ENCODE measurements at places on chromosomes 16 and 17.

DNA sequence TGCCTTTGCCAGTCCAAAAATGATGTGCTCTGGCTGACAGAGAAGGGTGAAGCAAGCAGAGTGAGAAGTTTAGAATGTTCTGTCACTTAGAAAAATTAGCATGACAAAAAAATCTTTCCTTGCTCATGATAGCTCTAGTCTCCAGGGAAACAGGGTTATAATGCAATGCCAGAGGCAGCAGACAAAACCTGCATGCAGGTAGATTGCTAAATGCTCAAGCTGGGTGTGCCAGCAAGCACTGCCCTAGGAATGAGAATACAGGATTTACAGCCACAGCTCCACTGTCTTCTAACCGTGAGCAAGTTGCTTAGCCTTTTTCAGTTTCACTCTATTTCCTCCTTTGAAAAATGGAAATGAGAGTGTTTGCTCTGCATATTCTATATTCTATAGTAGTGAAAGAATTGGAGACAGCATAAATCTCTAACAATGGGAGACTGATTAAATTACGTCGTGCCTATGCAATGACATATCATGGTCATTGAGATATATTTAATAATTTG, 516.6 kb upstream of the C16orf82 start:
- no peak for DNase-seq

- no peak for DNase-seq
These were observed 71.5 kb downstream of the TAOK1 start for GRCh38 chr17:29461483-29462206.

- DNase-seq: no peak
These were observed 8.9 kb downstream of the BAIAP2 start for GRCh38 chr17:81043725-81044427.

- DNase-seq: no peak
These were observed 74.4 kb downstream of the NETO2 start for GRCh38 chr16:47069313-47069712.

GRCh38 chr17:21001111-21001812, 41.5 kb downstream of the USP22 start:
- no peak for DNase-seq

DNA sequence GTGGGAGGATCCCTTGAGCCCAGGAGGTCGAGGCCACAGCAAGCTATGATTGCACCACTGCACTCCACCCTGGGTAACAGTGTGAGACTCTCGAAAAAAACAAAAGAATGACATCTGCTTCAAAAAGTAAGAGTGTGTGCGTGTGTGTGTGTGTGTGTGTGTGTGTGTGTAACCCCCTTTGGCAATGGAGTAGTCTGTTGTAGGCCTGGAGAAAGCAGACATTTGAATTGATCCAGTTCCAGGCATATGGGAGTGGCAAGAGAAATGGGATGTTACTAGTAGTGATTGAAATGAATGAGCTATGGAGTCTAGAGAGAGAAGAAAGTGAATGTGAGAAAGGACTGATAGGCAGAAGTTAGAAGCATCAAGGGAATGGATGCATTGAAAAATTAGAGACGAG, 9.9 kb downstream of the CASC3 start:
- DNase-seq: no peak

DNA sequence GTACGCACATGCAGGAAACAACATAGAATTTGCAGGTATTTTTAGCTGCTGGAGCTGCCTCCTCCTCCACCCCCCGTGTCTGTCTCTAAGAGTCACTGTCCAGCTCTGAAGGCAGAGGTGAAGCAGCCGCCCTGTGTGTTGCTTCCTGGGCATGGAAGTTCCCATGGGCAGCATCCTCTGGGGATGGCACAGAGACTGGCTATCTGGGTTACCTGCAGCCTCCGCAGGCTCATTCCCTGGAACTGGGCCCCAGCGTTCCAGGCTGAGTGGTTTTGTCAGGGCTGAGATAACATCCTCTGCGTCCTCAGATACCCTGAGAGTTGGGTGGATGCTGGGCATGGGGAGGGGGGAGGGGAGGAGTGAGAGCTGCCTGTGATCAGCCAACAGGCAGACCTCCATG, 41.5 kb upstream of the MRTFB start:
- DNase-seq: no peak

GRCh38 chr16:9957002-9957401, 225.2 kb downstream of the GRIN2A start:
- no peak for DNase-seq

DNA sequence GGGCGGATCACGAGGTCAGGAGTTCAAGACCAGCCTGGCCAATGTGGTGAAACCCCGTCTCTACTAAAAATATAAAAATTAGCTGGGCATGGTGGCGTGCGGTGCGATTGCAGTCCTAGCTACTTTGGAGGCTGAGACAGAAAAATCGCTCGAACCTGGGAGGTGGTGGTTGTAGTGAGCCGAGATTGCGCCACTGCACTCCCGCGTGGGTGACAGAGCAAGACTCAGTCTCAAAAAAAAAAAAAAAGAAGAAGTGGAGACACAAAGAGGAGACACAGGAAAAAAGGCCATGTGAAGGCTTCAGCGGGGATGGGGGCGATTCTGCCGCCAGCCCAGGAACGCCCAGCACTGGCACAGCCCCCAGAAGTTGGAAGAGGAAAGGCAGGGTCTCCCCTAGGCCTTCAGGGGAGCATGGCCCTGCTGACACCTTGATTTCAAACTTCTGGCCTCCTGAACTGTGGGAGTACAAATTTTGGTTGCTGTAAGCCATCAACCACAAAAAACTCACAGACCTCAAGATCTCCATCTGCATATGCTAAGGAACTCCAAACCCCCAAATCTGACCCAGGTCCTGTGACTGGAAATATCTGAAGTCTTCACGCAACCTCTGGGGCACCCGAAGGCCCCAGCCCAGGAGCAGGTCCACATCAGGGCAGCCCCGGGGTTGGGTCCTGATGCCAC, 7.0 kb downstream of the SGSH start:
- DNase-seq: no peak

DNA sequence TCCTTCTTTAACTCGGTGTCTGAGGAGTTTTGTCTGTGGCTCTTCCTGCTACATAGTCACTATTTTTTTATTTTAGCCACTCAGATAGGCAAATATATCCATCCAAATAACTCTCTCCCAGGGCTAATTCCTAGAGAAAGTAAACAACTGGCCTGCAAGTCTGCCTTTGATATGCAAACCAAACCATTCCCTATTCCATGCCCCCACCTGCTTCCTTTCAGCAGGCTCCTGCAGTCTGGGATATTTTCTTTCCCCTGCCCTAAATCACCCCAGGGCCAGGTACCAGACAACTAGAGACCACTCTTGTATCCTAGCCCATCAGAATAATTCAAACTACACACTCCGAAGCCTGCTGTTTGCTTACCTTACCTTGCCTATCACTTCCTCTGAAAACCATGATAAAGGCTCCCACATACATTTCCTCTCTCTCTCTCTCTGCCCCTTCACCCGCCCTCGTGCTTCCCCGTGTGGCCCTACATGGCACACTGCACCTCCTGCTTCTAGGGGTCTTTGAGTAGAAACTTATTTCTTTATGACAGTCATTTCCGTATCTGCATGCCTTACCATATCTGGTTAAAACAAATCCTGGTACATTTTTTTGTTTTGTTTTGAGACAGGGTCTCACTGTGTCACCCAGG, 8.3 kb downstream of the CD300H start:
- DNase-seq: no peak
